Omental fat pad (tissue), 4 donors: ENCODE measurements at places on chromosomes 4 and X.

GRCh38 chr4:47215759-47216158, 184.4 kb downstream of the GABRB1 start:
- no peak for DNase-seq

- no peak for DNase-seq
Observed at GRCh38 chr4:62210486-62210885, 1010.4 kb downstream of the ADGRL3 start.

DNA sequence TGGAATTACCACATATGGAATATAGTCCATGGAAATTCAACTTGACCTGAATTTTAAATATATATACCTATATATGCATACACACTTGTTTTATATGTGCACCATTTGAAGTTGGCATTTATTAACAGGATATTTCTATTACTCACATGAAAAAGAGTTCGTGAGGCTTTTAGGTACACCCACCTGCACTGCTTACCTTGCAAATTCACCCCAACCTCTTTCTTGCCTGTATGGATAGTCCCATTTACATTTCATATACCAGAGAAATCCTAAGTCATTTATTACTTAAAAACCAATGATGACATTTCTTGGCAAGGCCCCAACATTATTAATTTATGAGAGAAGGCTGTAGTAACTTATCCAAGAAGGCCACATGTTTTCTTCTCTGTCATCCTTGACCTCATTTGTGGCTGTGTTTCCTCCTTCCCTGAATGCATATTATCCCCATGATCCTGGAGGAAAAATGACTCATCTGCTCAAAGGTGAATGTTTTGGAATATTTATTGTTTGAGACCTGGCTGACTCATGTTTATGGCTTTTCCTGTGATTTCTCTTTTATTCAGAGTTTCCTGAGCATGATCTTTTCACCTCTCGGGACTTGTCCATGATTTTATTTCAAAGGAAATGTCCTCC, 62.2 kb upstream of the FAM241A start:
- DNase-seq = no peak

- no peak for DNase-seq
Observed at GRCh38 chrX:44010626-44011025, 37.4 kb upstream of the NDP start.

DNA sequence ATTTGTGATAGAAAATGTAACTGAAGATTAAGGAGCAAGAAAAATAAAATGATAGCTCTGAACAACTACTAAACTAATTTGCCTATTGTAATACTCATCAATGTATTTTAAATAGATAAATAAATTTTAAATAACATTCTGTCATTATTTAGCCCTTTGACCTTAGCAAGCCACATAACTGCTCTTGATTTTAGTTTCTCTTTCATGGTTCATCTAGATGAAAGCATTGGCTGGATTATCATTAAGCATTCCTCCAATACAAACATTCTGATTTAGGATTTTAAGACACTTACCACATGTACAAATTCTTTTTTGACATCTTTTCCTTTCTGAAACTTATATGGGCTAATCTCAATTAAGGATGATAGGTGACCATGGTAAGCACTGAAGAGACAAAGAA, 8.5 kb downstream of the ETNPPL start:
- no peak for DNase-seq

GRCh38 chr4:42262701-42263490, 110.4 kb upstream of the BEND4 start:
- DNase-seq = no peak

DNA sequence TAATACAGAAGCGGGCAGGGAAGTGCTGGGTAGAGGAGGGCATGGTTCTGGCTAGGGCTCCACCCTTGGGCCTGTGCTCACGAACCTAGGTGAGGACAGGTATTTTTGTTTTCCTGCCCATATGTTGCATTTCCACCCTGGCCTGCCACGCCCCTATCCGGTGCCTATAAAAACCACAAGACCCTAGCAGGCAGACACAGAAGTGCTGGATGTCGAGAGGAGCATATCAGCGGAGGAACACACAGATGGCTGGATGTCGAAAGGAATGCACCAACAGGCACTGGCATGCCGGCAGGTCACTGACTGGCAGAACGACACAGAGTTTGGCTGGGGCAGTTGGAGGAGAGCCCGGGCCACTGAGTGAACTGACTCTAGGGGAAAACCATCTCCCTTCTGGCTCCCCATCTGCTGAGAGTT, 316.6 kb upstream of the BOD1L1 start:
- no peak for DNase-seq

DNA sequence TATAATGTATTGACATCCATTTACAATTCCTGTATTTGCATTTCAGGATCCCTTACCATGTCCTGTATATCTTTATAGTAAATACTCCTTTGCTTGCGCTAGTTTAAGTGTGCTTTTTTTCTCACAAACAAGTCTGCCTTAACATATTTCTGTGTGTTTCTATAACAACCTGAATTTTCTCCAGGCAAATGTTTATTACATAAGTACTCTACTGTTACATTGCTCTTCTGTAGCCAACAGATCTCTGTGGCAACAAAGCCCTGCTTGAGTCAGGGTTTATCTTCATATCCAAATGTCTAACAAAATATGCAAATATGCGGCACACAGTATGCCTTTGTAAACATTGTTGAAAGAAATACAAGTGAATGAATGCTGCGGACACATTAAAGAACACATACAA, 625.5 kb downstream of the TLL1 start:
- no peak for DNase-seq

DNA sequence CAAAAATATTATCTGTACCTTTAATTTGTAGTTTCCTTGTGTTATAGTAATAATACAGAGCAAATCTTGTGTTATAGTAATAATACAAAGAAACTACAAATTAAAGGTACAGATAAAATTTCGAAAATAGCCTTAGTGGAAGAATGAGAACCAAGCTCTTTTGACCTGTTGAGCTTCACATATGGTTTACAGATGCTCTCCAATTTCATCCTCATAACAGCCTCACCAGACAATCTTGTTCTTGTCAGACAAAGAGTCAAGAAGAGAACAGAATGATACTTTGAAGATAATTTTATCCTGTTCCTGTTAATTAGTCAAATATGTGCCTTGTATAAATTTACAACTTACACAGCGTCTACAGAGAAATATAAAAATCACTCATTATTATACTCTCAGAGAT, 12.8 kb downstream of the ATXN3L start:
- DNase-seq = no peak

- no peak for DNase-seq
Observed at GRCh38 chrX:100995469-100995868, 26.0 kb downstream of the ARL13A start.

DNA sequence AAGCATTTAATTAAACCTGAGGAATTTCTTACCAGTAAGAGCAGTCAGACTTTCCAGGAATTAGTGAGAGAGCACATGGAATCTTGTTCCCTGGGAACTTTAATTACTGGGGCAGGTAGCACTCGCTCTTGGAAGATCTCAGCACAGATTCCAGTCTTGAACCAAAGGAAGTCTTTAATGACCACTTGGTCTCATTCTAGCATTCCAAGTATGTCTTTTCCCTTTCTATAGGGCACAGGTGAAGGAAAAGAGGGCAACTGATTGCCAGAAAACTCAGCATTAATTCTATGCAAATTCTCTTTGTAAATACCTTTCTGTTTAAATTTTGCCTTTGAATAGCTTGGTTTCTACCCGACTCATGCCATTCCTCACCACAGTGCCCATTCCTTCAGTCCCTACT, 236.6 kb downstream of the LDB2 start:
- DNase-seq = no peak
